ENCODE measurements at places on chromosomes 7 and 10.
A peak's percentile ranks its signal among the peaks of the same experiment; 100 is the strongest.

- DNase-seq = no peak
These were observed 41.4 kb upstream of the GTF2I start for GRCh38 chr7:74615933-74616780.

DNA sequence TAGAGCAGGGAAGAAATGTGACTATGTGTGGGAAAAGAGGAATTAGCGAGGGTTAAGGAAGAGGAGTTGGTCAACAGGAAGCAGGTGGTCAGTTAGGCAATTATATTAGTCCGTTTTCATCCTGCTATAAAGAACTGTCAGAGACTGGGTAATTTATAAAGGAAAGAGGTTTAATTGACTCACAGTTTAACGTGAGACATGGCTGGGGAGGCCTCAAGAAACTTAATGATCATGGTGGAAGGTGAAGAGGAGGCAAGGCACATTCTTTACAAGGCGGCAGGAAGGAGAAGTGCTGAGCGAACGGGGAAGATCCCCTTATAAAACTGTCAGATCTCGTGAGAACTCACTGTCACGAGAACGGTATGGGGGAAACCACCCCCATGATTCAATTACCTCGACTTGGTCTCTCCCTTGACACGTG lies 35.0 kb downstream of the RAMP3 start:
- no peak for DNase-seq

DNA sequence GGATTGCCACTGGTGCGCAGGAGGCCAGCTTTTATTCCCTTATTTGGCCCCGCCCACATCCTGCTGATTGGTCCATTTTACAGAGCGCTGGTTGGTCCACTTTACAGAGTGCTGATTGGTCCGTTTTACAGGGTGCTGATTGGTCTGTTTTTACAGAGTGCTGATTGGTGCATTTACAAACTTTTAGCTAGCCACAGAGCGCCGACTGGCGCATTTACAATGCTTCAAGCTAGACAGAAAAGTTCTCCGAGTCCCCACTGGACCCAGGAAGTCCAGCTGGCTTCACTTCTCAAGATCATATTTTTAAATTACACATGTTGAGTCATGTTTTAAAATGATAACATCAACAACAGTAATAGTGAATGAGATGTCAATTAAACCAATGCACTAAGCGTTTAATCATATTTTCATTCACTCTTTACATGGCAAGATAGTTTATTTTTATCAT lies 128.3 kb downstream of the CUBN start:
- DNase-seq = no peak

DNA sequence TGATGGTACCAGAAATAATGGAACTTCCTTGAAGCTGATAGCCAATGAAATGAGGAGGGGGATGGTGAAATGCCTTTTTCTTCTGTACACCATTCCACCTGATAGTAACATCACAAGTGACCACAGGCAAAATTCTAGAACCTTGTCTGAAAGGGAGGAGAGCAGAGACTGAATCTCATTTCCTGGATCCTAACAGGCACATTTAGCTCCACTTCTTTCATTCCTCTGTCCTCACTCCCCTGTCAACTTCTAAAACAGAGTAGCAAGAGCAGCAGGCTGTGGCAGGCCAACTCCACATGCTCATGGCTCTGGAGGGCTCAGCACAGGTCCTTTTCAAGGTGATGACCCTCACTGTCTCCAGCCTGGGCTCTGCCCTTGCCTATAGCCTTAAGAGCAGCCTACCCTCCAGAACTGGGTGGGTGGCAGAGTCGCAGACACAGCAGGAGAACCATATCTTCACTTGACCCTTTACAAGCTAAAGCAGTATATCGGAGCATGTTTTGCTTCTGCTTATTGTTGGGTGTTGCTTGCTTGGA lies at the start of gene LRRC18:
Gene LRRC18, minus strand, starts transcription at position 51 of the 536 bp plus-strand sequence. CDS start 25,685 bp downstream, outside the sequence.
- no peak for DNase-seq

GRCh38 chr7:80146545-80147182 lies 12.0 kb downstream of the GNAI1 start:
- no peak for DNase-seq

DNA sequence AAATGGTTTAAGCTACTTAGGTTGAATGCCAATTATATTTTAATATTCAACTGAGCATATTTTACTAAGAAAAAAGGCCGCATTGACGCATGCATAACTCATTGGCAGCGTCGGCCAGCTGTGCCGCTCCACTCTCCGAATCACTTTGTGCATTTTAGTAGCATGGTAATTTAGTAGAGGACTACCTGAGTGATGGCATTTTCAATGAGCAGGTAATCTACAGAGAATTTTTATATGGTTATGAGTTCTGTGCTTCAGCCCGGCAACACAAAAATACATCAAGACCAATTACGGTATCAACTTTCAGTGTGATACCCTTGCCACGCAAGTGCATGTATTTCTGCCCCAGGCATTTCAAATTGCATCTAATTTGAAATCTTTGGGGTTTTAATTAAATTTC lies 247.2 kb downstream of the EBF3 start:
- DNase-seq = no peak

DNA sequence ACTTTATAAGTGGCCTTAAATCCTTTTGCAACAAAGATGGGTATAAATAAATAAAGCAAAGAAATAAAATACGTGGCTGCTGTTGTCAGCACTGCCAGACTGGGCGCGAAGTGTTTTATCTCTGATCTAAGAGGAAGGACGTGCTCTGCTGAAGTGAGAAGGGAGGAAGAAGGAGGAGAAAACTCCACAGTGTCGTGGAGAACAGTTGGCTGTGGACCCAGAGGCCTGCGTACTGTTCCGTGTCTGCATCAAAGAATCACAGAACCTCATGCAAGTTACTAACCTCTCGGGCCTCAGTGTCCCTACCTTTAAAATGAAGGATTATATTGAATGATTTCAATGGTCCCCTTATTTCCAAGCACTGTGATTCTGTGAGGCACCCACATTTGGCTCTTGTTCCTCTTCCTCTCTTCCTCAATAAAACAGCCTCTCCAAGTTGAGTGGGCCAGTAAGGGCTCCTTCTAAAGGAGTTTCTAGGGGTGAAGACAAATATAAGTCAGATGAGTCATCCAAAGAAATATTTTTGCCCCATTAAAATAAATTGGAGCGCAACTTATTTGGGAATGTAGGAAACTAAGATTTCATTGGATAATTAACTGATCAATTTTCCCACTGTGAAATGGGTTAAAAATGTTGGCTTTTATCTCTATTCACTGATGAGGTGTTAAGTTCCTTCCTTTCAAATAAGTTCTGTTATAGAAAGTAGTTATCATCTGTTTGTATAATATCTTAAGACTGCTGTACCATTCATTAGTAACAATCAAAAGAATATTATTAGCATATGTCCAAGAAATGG lies 126.9 kb upstream of the EFCAB10 start:
- DNase-seq = peak; percentile 12

GRCh38 chr10:120386896-120387295 lies 70.1 kb upstream of the PLPP4 start:
- DNase-seq = no peak

DNA sequence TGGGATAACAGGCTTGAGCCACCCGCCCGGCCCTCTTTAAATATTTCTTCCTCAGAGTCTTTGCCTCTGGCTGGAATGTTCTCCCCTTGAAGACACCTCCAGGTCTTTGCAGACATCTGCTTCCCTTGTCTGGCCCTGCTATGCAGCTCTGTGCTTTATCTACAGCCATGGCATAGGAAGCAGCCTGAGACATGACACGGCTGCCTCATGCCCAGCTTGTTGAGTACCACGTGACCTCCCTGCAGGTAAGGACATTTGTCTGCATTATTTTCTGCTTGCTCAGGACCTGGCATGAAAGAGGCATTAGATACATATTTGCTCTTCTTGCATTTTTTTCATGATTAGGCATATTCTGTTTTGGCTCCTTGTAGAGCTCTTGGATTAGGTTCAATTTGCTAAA lies 113.8 kb upstream of the KLF6 start:
- no peak for DNase-seq

DNA sequence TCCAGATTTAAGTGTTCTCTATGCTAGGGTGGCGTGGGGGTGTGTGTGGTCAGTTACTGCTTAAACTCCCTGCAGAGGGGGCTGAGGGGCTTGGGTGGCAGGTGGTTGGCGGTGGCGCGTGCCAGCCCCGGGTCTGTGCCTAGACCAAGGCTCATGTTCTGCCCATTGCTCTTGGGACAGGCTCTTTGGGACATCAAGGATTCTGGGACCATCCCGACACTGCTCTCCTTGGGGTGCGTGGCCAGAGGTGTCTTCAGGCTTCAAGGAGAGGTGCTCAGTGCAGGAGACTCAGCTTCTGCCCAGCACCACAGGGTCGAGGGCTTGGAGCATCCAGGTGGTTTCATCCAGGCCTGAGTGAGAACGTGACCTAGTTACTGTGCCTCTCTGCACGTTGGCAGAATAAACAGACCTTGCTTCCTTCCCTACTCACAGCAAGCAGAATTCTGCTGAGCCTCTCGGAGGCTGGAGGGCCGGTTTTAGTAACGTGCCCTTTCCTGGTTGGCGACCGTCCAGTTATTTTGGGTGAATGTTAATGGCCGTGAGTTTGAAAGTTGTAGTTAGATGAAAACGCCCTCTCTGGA lies 39.9 kb downstream of the CAMK1D start:
- no peak for DNase-seq

- no peak for DNase-seq
These were observed 10.8 kb upstream of the ETV1 start for GRCh38 chr7:14000247-14000646.

- no peak for DNase-seq
These were observed 225.6 kb downstream of the AHR start for GRCh38 chr7:17523813-17524739.

DNA sequence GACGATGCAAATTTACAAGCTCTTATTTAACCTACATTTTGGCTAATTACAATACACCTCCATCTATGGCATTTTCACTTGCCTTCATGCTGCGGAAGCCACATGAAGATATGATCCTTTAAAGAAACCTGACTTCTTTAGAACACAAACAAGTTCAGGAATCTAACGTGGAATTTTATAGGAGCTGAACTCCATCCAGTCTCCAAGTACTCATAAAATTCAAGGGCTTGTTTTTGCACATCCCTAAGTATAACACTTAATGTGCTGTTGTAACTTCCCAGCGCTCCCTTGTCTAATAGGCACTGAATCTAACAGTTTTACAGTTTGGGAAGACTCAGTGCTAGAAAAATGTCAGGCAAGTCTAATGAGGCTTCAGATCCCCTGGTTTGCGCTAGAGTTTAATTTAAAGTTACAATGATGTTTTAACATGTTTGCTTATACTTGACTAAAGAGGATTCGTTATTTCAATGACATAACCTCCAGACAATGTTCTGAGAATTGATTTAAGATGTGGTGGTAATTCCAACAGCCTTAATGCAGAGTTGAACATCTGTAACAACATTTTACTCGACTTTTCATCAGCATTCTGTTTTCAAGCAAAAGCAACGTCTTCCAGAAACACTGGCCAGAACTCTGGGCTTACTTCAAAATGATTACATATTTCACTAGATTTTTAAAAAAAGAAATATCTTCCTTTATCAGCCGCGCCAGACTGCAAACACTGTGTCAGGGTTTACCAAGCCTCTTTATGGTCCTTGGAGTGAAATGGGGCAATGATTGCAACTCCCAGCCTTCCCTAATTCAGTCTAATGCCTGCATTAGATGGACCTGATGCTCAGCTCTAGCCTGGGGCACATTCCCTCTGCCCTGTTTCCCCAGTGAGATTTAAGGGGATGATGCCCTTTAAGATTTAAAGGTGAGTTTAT lies 664.3 kb downstream of the KCNMA1 start:
- no peak for DNase-seq

GRCh38 chr10:4512671-4513240 lies 313.3 kb upstream of the AKR1E2 start:
- no peak for DNase-seq

DNA sequence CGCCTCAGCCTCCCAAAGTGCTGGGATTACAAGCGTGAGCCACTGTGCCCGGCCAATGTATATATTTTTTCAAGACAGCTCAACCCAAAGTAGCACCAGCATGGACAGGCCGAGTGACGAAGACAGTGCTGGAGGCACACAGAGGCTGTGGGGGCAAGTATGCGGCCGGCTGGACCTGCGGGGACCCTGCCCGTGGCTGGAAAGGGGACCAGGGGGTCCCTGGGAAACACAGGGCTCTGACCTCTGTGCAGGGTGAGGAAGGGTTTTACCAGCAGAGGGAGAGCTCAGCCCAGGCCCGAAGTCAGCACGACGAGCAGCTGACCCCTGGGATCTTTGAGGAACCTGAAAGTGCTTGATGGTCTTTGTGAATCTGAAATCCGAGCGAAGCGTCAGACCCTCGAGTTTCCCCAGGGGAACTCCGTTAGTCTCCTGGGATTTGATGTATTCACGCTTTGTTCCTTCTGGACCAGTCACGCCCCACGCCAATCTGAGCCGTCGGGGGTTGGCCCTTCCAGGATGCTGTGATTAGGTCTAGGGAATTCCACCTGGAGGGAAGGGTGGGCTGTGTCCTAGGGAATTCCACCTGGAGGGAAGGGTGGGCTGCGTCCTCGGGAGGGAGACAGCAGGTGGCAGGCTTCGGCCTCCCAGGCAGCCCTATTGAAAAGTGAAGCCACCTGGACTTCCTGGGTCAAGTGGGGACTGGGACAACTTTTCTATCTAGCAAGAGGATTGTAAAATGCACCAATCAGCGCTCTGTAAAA lies 10.9 kb upstream of the ZFAND2A start:
- no peak for DNase-seq

GRCh38 chr10:14062528-14063260 lies 268.0 kb downstream of the FRMD4A start:
- DNase-seq = no peak

- DNase-seq = peak; percentile 26
These were observed 50.0 kb upstream of the WIPI2 start for GRCh38 chr7:5139998-5140397.

DNA sequence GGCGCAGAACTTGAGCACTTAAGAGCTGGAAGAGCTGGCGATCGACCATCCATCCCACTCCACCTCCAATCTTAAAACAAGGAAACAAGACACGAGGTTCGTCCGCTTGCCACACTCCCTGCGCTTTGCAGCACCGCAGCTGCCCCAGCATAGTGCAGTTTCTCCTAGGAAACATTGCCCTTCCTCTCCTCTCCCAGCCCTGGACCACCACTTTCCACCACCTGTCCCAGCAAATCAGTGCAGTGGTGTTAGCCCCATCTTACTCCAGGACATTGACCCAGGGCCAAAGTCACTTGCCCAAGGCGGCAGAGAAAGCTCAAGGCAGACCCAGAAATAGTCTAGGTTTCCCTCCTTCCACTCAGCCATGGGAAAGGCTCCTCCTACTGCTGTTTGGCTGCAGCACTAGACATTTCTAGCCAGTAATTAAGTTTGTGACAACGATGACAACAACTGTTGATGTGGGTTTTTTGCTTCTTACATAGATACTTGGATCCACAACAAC lies 1.5 kb upstream of the PARD3 start:
- DNase-seq = no peak

DNA sequence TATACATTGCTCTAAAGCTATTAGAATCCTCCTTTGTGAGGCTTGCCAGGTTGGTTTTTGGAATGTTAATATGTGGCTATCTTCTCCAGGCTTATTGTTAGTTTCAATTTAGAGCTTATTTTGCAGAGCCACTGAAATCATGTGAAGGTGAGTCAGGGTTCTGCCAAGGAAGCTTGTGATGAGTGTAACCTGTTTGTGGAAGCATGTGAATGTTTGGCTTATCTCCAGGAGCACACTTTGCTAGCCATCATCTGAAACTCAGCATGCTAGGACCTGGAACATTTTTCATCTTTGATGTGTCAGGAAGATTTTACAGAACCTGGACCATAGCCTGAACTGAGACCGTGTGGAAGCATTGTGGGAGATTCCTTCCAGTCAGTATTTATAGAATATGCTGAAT lies 197.3 kb downstream of the PPP1R9A start:
- no peak for DNase-seq
